ENCODE measurements at places on chromosomes 16 and 17.
A peak's percentile ranks its signal among the peaks of the same experiment; 100 is the strongest.

DNA sequence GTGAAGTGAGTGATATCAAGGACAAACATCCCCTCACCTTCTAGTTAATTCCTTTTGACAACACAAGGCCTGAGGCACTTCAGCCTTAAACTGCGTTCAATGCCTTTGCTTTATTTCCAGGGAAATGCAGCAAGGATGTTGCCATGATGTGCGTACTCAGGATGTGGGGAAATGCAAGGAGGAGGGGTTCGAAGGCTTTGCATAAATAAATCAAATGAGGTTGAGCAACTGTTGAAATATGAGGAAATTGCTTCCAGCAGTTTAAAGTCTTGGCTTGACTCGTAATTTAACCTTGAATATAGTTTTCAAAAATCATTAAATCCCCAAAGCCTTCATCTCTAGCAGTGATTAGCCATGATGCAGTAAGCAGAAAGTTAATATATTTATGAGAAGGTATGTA, 81.8 kb upstream of the CCL2 start:
- no peak for ATAC-seq

DNA sequence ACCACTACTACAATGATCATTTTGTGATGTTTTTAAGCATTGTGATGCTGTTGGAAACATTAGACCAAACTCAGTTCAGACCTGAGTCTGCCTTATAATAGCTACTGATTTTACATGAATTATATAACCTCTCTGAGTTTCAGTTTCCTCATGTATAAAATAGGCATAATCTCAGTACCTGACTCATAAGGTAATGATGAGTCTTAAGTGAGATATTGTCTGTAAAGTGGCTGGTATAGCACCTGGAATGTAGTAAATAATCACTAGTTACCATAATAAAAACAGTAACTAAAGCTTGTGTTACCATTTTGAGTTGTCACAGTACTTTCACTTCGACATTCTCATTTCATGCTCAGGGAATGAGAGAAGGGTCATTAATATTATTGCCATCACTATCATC, 381.5 kb upstream of the SALL1 start:
- no peak for ATAC-seq

DNA sequence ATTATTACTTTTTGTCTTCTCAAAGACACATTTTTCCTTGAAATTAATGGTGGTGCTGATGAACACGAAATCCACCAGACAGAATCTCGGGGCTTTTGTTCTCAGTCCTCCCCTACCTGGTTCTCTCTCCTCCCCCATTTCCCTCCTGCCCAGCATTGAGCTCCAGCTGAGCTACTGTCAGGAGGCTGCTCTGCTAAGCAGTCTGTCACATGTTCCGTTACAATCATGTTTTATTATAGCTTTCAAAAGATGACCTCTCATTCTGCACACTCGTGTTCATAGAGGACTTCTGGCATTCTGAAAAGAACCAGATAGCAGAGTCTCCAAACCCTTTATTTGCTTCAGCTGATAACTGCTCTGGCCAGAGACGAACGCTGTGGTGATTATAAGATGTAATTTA, 732.5 kb upstream of the RBFOX1 start:
- ATAC-seq, result no peak

GRCh38 chr16:28202147-28202746, 9.5 kb downstream of the XPO6 start:
- peak; percentile 60 for ATAC-seq

GRCh38 chr16:79072517-79072916, 528.0 kb downstream of the MAF start:
- ATAC-seq, result no peak
